ENCODE measurements at places on chromosomes 11 and 22.
A peak's percentile ranks its signal among the peaks of the same experiment; 100 is the strongest.

DNA sequence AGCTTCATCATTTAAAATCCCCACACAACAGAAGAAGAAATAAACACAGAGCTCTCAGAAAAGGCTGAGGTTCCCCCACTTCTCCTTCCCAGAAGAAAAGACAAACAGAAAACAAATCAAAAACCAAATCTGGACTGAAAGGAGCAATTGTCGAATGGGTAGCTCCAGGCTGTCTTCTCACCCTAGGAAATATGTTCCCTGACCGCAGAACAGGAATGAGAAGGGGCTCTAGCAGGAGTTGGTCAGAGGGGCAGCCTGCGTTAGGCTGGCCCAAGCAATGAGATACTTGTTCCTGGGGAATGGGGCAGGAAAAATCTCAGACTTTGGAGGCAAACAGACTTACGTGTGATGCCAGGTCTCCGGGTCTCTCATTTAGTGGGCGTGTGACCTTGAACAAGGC is 562.6 kb upstream of the CADM1 start:
- no peak for DNase-seq

DNA sequence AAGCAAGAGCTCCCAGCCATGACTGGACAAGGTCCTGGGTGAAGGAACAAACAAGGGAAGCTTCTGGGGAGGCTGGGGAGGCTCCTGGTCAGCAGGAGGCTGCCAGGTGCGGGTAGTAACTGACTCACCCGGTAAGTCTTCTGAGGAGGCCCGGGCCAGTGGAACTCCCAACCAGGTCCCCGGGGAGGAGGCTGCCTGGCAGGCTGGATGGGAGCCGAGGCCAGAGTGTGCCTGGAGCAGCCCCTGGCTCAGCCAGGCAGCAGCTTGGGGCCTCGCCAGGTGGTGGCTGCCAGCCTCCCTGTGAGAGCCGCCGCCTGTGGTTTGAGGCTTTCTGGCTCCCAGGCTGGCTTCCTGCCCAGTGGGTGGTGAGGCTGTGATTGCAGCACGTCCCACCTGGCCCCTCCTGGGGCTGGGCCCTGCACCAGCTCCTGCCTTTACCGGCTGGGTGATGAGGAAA is 46.2 kb downstream of the IGF2 start:
- peak; percentile 10 for DNase-seq

GRCh38 chr11:118914178-118914918 is 11.4 kb downstream of the BCL9L start:
- no peak for DNase-seq

DNA sequence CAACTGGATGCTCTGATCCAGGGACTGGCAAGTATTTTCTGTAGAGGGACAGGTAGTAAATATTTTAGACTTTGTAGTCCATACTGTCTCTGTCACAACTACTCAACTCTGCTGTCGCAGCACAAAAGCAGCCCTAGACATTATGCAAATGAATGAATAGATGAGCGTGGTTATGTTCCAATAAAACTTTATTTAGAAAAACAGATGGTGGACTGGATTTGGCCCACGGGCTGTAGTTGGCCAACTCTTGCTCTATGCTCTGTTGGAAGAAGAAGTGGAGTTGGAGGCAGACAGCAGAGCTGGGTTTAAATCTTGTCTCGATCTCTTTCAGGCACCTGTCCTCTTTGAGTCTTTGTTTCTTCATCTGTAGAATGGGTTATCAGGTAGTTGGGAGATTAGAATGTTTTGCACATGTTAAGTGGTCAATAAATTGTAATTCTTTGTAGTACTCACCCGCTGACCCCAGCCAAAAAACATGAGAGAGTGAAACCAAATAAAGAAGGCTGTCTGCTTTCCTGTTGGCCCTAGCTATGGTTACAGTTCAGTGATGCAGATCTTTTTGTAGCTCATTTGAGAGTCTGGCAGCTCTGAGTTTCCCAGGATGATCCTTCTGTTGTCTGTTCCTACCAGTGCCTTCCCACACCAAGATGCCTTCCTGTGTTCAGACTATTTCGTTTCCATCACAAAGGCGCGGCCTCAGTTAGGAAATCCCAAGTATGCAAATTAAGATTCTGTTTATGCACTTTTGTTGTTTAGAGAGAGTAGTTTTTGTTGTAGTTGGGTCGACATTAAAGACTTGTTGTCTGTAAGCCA is 198.1 kb upstream of the SEZ6L start:
- no peak for DNase-seq

- DNase-seq = no peak
Measured at GRCh38 chr22:30080805-30081204, 541 bp downstream of the HORMAD2 start.

- no peak for DNase-seq
Measured at GRCh38 chr11:12176410-12176809, 66.0 kb downstream of the MICAL2 start.

DNA sequence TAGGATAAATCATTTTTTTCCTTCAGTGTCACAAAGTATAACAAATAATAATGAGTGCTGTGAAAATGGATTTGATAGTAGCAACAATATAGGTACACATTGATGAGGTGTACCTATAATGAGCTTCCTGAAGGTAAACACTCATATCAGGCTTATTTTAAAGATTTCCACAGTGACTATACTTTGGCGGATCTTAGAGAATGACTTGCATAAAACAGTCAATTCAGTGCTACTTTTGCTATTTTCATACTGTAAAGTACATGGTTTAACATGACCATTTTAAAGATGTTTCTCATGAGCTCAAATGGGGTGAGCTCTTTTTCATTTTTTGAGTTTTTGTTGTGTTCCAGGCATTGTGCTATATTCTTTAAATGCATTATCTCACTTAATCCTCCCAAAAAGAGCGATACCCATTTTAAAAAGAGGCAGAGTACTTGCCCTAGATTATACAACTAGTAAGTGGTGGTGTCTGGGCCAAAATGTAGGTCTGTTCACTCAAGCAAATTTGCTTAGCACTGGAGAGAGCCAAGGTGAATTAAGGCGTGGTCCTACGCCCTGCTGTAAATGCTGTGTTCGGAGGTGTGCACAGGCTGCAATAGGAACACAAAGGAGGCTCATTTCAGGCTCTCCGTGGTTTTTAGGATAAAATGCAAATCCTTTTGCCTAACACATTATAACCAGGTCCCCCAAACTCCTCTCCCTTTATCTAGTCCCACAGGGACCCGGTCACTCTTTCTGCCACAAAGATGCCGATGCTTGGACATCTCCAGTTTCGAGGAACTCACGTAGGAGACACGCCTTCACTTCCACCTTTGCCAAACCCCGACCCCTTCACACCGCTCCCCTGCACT is 617 bp upstream of the ALKBH3 start:
- no peak for DNase-seq

DNA sequence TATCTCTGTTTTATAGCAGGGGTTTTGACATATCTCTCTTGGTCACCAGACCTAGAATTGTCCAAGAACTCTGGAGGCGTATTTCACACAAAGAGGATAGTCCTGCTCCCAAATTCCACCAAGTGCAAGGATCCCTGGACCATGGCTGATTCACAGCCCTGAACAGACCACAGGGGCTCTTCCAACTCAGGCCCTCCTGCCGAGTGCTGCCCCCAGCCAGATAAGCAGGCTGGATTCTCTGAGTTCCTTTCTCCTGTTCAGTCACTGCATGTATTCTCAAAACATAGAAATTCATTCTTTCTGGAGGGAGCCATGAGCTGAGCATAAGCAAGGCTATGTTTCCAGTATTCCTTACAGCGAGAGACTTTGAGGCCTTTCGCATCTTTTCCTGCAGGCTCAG is 13.4 kb upstream of the PLEKHB1 start:
- DNase-seq = no peak

DNA sequence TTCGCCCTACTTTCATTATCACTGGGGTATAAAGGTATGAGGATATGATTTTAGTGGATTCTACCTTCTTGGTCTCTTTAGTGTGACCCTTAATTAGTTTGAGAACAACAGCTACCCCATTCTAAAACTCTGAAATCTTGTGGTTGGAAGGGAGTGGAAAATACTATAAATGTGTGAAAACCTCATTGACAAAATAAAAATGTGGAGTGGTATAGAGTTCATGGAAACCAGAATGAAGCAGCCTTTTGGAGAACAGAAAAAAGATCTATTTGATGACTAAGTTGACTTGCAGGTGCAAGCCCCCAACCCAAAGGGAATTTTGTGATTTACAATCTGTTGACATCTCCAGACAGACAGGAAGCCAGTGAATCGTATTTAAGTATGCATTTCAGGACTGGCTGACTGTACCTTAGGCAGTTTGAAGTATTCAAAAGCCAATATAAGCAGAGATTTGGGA is 75.8 kb downstream of the GAS2 start:
- DNase-seq = no peak

GRCh38 chr22:38228873-38229740 is 27.3 kb downstream of the MAFF start:
- no peak for DNase-seq

GRCh38 chr11:111006227-111006626 is 239.3 kb upstream of the POU2AF2 start:
- DNase-seq = no peak

GRCh38 chr11:120137611-120138521 is at the start of gene TRIM29:
TSS of gene TRIM29 (minus strand) at chr11:120138113. CDS start at chr11:120138031, 82 bp downstream.
- no peak for DNase-seq

DNA sequence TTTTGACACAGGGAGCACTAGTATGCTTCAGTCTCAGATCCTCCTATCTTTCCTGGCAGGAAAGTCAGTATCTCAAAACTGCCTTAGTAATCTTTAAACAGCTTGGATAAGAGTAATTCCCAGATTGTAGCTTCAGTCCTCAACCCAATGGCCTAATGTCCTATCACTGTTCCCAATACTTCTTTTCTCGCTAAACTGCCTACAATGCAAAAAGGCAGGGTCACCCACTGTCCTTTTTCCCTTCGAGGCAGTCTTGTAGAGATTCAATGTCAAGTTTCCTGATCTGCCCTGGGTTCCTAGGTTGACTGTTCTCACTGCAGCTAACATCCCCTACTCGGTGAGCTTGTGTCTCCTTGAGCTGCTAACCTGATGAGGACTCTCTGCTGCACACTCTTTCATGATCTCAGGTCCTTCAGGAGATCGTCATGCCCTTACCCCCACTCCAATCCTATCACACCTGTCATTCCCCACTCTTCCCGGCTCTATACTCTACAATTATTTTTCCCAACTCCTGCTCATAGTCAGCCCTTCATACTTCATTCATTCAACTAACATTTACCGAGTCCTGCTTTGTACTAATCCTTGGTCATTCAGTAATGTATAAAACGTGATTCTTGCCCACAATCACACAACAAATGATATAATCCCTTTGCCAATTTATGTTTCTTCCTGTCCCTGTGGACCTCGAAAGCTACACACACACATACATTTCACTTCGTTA is 904 bp downstream of the C2CD3 start:
- DNase-seq = peak; percentile 0

- DNase-seq = no peak
Measured at GRCh38 chr22:30313527-30314363, 13.0 kb downstream of the TBC1D10A start.

DNA sequence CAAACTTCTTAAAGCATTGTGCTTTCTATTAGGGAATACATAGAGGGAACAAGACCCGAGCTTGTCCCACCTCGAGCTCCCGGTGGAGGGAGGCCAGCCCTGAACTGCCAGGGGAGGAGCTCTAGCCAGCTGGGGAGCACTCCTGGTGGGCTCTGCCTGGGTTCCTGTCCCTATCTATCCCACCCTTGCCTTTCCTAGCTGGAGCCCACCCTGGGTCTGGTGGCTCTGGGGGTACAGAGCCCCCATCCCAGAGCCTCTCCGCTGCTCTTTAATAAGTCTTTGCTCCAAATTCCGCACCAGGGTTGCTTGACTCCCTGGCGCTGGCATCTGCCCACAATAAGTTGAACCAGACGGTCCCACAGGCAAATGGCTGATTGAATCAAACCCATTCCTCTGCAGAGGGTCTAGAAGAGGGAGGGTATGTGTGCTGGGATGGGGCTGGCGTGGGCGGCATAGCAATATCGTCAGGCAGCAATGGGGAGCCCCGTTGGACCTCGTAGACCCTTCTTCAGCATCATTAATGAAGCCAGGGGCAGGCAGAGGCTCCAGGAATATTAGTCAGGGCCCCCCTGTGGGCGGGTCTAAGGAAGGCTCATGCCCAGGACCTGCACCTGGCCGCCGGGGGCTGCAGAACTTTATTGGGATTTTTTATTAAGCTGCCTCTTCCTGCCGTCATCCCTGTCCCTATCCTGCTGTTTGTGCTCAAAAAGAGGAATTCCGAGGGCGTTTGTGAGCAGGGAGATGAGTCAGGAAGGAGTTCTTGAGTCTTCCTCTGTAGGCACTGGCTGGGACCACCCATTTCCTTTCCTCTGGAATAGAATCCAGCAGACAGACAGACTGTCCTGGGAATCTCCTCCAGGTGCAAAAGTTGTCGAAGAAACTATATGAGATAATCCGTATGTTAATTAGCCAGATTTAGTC is 38.5 kb upstream of the RIC3 start:
- no peak for DNase-seq

DNA sequence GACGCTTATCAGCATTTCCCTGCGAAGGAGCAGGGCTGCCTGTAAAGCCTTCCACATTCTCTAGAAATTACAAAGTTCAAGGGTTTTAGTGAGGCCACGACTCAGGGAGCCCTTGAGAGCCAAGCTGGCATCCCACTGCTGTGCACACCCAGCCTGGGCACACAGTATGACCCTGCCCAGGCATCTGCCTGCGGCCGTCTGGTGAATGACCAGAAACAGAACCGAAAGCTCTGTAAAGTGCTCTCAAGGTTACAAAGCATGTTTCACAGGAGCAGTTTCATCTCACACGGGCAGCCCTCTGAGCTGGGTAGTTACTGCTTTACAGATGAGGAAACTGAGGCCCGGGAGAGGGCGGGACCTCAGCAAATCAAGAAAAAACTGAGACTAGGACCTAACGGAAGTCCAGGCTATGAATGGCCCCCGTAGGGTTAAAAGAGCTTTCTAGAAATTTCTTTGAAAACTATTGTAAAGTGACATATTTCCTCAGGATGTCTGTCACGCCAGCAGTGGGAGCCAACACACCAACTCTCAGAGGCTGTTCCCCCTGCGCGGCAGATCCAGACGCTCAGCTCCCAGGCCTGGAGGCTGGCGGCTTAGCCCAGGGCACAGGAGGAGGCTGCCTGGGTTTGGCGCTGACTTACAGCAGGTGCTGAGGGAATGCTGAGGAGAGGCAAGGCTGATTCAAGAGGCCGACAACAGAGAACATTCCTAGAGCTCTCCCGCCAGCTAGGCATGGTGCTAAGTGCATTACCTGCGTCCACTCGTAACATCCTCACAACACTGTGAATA is 7.7 kb upstream of the TCF20 start:
- DNase-seq = no peak

DNA sequence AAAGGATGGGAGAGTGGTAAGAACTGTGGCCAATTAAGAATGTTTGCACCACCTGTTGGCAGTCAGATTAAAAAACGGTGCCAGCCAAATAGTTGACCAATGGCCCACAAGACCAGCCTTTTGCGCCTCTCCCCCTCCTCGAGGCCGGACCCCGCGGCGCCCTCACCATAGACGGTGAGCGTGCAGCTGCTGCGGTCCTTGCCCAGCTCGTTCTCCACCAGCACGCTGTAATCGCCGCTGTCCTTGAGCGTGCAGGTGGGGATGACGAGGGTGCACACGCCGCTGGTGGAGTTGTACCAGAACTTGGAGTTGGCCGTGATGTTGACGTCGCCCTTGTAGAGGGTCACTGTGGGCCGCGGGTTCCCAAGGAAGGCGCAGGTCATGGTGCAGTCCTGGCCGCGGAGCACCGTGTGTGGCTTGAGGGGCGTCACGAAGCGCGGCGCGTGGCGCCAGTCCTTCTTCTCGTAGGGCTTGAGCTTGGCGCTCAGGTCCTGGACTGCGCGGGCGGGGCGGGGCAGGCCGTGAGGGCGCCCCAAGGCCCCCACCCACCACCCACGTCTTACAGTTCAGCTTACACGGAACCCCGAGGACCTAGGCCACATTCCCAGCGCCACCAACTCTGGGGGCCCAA is 7.2 kb downstream of the TMEM86A start:
- DNase-seq = no peak

- peak; percentile 94 for DNase-seq
Measured at GRCh38 chr22:31055635-31056159, 25.4 kb upstream of the SMTN start.
